ENCODE measurements at places on chromosomes 13 and 19. TPM values are rescaled to one million over a fixed set of nuclear protein-coding genes. Genes with fewer than 3 reads are reported as not detected.

DNA sequence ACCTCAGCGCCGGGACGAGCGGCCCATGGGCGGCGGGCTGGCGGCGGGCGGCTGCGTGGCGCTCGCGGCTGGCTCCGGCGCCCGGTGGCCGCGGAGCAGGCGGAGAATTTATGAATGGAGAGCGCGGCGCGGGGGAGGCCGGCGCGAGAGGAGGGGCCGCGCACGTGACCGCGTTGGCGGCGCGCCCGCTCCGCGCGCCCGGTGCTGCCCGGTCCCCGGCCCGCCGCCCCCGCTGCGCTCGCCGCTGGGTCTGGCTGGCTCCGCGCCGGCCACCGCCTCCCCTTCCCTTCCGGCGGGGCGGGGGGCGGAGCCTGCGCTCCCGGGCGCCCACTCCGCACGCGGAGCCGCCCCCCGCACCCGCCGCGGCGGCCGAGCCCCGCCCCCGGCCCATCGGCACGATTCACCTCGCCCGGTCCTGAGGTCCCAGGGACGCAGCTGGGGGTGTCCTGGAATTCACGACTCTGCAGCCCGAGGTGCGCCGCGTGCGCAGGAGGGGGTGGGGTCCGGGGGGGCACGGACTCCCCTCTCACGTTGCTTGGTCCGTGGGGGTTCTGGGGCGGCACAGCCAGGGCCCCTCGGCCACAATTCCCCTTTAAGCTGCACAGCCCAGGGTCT, at the start of gene CBARP:
TSS of gene CBARP (minus strand) at position 252 of the 615 bp plus-strand sequence. CDS start 1,905 bp downstream, outside the sequence.
- DNase-seq = peak; percentile 34

GRCh38 chr19:35433448-35433847, 14.6 kb upstream of the FFAR2 start:
- DNase-seq = no peak

GRCh38 chr13:94988654-94989053, 276.3 kb upstream of the SOX21 start:
- DNase-seq = peak; percentile 20

Gene MAB21L1
- 0.32 TPM for total RNA-seq

GRCh38 chr13:52345048-52345447, 60.9 kb downstream of the THSD1 start:
- DNase-seq = no peak

Gene GIPC1
- total RNA-seq = 169 TPM

DNA sequence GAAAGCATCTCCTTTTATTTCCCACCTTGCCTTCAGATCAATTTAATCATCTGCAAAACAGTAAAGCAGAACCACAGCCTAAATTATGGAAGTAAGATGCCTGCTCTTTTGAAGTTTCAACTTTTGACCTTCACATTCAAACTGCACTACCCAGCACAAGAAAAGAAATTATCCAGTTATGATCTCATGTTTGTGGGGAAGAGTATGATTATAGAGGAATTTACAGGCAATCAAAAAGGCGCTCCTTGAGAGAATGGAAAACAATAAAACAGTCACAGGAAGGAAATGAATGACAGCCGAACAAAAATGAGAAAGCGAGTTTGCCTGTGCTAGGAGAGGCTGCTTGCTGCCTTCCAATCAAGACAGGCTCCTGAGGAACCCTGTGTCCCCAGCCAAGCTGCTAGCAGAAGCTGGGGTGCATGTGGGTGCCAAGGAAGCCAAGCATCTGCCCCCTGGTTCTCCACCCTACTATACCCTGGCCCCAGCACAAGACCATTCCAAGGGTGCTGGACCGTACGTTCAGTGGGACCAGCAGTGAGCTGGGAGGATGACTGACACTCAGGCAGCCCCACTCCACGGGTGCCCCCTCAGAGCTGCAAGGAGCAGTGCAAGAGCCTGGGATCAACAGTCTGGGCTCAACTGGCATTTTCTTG, 47.8 kb downstream of the PEPD start:
- peak; percentile 31 for DNase-seq

Gene TRPC4
- 28.3 TPM for total RNA-seq

- peak; percentile 68 for DNase-seq
Measured at GRCh38 chr19:34667349-34668076, 9.4 kb downstream of the SCGB2B2 start.

DNA sequence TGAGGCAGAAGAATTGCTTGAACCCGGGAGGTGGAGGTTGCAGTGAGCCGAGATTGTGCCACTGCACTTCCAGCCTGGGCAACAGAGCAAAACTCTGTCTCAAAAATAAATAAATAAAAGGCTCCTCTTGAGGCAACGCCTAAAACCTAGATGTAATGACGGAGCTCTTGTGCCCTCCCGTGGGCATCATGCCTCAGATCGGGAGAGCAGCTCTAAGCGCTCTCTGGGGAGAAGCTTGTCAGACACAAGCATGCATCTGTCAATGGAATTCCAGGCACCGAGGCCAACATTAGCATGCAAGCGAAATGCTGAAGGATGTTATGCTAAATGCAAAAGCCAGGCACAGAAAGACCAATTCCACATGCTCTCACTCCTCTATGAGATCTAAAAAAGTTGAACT, 45.6 kb upstream of the MRI1 start:
- peak; percentile 35 for DNase-seq

DNA sequence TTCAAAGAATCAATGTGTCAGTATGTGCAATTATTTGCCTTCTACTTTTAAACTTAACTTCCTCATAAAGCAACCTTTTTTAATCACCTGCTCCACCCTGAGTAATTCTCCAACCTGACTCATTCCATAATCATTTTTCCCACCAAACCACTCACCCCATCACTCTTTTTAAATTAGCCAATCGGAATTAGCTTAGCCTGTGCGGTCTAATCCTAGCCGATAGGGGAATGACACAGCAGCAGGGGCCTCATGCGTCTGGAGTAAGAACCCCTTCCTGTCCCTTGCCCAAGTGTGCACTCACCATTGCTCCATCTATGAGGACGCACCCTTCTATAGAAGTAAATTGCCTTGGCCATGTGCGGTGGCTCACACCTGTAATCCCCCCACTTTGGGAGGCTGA, 27.4 kb upstream of the ZNF83 start:
- DNase-seq = peak; percentile 29

- DNase-seq = no peak
Measured at GRCh38 chr19:49862391-49863253, 4.8 kb downstream of the PNKP start.

Gene ADGRE3
- total RNA-seq = not detected

Gene HNRNPL
- total RNA-seq = 223 TPM

Gene KLK3
- not detected for total RNA-seq

Gene ITGBL1
- total RNA-seq = 42.5 TPM

GRCh38 chr13:21232196-21232595, 55.7 kb downstream of the MRPL57 start:
- peak; percentile 85 for DNase-seq

DNA sequence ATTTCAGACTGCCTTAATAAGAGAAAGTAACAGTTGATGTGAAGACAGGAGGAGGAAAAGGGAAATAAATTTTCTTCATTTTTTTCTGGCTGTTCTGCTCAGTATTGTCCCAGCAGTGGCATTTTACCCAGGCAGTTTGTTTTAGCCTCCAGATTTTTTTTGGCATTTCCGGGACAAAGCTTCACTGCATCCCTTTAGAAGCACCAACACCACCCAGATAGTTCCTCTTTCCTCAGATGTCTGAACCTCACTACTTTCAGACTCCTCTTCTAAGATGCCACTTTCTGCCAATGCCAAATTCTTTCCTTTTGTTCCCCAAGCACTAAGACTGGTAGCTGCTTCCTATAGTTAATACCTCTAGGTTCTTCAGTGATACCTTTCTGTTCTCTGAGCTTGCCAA, 480.1 kb upstream of the SLC10A2 start:
- DNase-seq = no peak

Gene LPAR2
- total RNA-seq = 0.97 TPM

- no peak for DNase-seq
Measured at GRCh38 chr19:8254286-8255001, 45.3 kb downstream of the CERS4 start.

- DNase-seq = no peak
Measured at GRCh38 chr13:51665456-51665855, 81.2 kb downstream of the WDFY2 start.

DNA sequence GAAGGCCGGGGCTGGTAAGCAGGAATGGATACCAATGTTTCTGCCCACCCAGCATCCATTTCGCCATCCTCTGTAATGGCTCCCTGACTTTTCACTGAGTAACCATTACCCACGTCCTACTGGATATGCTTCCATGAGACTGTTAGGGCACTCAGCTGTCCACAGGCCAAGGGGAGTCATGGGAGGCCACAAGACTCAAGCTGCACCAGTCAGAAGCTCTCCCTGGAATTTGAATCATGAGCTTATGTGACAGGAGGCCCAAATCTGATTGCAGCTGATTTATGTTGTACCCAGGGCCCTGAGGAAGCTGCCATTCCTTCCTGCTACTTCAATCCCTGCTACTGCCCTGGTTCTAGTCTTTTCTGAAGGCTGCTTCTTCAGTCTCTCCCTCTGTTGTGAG, 28.3 kb downstream of the DEDD2 start:
- DNase-seq = no peak

Data from fibroblast of villous mesenchyme (primary cell).